Activated CD4-positive, alpha-beta T cell treated with anti-CD3 and anti-CD28 coated beads, Interleukin-2, Interleukin-4, amounts not matched to agents 100 ng/mL and 50 ng/mL, durations not matched to agents 16 hours and 8 hours (primary cell): ENCODE measurements at places on chromosomes 2 and 18.

DNA sequence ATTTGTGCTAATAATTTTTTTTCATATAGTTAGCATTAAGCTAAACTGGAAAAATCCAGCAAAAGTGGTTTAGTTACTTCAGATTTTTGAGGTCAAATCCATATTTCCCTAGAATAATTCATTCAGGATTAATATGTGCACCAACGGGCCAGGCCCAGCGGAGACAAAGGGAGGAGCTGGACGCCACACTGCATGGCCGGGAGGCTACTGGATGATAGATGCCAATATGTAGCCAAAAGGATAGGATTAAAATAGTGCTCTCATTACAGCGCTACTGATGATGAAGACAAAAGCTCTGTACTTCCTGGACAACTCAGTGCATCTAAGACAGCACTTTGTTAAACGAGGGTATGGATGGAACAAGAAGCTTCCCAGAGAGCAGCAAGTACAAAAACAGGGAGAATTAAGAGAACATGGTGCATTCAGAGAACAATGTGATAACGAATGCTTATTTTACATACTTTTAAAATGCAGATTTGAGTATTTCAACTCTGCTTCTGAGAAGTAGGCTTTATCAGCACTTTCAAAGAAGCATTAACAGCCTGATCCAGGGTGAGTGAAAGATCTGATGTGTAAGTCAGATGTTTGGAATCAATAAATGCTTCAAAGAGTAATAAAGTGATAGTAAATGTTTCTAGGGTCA is 39.8 kb downstream of the PPP4R1 start:
- DNase-seq, result no peak

GRCh38 chr2:8137801-8138200 is 544.1 kb upstream of the ID2 start:
- no peak for DNase-seq

DNA sequence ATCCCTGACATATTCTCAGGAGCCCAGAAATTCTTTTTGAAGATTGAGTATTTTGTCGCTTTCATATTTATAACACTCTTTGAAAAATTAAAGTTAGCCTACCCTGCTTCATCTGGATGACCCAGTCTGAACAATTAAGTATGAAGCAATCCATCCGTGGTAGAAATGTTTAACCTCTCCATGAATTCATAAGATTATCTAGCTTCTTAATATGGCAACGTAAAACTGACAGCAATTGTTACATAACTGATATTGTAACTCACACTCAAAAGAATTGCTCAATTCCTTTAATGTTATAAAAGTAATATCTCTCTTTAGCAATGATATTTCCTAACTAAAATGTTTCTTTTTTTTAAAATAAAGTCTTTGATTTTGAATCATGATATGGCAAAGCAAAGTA is 7.2 kb upstream of the ABCA12 start:
- DNase-seq, result no peak

DNA sequence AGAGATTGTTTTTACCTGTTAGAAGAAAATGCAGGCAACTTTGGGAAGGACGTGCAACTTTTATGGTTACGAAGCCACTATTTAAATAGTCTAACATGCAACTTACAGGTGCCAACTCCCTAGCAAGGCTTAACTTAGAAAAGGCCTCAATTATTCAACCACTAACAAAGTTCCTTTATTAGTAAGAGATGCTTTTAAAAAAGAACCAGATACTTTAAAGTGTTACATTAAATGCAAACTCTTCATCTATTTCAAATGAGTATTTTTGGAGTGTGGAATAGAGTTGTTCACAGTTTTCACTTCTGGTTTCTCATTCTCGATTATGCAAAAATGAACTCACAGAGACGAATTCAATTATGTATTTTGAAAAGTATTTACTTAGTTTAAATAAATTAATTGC is 51.7 kb downstream of the PELI1 start:
- DNase-seq, result no peak

DNA sequence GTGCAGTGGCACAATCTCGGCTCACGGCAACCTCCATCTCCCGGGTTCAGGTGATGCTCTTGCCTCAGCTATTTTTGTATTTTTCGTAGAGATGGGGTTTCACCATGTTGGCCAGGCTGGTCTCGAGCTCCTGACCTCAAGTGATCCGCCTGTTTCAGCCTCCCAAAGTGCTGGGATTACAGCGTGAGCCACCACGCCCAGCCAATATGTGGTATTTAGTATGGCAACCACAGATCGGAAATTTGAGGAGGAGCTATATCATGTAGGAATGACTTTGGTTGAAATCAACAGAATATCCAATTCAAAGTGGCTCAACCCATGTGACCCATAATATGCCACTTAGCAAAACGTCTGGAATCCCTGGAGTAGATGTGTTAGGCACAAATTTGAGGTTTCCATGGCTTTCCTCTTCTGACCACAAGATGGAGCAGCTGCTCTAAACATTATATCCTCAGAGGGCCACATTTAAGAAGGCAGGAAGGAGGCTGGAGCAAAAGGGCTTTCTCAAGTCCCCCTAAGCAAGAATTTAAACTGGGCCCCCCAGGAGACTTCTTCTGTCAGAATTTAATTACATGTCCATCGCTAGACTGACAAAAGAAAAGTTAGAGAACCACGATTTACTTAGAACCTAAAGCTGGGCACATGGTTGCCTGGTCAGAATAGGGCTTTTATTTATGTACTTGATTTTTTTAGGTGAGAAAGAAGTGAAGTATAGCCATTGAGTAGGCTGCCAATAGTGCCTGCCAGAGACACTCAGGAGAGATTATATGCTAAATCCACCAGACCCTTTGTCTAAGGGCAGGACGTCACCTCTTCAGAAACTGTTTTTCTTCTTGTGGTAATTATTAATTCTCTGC is 49.6 kb upstream of the ITSN2 start:
- peak; percentile 57 for DNase-seq

DNA sequence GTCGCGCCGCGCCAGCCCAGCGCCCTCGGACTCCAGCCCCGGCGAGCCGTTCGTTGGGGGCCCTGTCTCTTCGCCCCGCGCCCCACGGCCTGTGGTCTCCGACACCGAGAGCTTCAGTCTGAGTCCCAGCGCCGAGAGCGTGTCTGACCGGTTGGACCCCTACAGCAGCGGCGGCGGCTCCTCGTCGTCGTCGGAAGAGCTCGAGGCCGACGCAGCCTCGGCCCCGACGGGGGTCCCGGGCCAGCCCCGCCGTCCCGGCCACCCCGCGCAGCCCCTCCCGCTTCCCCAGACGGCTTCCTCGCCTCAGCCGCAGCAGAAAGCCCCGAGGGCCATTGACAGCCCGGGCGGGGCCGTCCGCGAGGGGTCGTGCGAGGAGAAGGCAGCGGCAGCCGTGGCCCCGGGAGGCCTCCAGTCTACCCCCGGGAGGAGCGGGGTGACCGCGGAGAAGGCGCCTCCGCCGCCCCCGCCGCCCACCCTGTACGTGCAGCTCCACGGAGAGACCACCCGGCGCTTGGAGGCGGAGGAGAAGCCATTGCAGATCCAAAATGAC is 1.4 kb downstream of the PHLPP1 start:
- peak; percentile 17 for DNase-seq

DNA sequence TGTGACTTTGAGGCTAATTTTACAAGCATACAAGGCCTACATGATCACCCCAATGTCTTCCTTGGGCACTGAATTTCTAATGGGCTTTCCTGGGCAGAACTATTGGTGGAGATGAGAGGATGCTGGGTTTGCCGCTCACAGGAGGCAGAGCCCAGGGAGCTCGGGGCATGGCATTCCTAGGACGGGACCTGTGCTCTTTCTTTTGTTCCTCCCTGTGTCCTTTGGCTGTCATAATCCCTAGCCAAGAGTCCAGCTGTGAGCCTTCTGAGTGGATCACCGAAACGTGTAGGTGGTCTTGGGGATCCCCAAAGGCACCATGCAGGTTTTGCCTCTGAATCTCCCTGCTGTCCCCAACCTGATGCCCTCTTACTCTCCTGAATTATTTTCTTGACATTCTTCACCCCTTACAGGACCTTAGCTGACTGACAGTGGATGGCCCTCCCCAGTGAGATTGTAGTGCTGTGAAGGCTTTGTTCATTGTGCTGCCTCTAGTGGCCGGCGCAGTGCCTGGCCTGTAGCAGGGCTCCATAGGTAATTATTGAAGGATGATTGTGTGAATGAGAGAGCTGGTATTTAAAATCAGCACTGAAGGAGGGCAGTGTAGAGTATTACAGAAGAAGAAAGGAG is 221.9 kb downstream of the ZNF407 start:
- DNase-seq, result peak; percentile 9
